ENCODE measurements at places on chromosomes 3 and 15.

DNA sequence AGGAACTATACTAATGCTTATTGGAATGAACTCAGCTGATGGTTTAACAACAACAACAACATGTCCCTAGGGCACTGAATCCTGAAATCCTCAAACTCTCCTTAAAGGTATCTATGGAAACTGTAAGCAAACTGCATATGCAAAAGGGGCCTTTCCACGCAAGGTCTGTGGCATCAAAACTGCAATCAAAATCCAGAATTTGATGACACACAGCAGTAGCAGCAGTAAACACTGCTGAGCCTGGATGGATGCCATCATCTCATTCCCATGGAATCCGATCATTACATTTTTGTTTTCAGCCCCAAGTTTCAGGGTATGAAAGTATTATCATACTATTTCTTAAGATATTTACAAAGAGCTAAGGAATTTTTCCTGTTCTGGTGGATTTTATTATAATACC, 399.7 kb downstream of the VPS13C start:
- DNase-seq: no peak

DNA sequence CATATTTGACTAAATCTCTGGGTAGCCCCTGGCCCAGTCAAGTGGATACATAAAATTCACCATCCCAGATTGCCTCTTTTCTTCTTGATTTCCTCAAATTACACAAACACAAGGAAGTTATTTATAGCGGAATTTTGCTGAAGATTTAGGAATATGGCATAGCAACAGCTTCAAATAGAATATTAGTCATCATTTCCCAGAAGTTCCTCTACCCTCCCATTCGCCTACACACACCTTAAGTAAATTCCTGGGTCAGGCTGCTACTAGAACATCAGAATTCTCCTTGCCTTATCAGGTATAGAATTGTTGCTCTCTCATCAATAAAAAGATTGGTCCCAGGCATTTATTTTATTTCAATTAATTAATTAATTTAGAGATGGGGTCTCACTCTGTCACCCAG, 31.6 kb downstream of the MESD start:
- DNase-seq: no peak

DNA sequence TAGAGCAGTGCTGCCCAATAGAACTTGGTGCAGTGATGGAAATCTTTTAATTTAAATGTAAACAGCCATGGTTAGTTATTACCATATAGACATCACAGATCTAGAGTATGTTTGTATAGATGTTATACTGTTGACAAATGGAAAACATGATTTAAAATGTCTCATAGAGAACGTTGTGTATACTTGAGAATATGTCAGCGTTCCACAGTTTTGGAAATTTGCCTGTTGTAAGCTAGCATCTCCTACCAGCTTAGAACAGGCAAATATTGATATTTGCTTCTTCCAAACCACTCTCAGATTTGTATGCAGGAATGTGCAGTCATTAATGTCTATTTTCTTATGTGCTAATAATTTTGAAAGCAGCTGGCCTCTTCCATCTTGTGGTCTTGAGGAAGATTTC, 8.4 kb upstream of the LXN start:
- no peak for DNase-seq

DNA sequence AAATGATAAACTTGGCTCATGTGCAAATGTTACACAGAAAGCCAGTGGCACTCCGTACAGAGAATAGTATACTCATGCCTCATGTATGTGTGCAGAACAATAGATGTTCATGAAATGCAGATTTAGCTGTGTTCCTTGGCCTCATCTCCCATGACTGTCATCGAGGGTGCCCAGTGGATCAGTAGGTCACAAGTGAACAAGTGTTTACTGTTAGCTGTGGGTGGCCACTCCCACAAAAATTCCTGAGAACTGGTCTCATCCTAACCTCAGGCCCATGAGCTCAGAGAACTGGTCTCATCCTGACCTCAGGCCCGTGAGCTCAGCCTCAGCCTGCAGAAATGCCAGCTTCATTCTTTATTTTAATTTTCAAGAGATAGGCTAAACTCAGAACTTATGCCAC, 124.1 kb downstream of the GADL1 start:
- DNase-seq: no peak

GRCh38 chr15:67253101-67253500, 1.4 kb downstream of the AAGAB start:
- DNase-seq: no peak

- DNase-seq: no peak
Measured at GRCh38 chr3:71339049-71339448, 244.5 kb downstream of the FOXP1 start.

GRCh38 chr3:170542704-170543103, 43.2 kb downstream of the SLC7A14 start:
- DNase-seq: no peak

GRCh38 chr3:12768579-12769527, 9.8 kb upstream of the TMEM40 start:
- no peak for DNase-seq
